GM13976 (cell line): ENCODE measurements at places on chromosomes 12 and 14.

GRCh38 chr12:14262771-14263511 is 102.5 kb upstream of the ATF7IP start:
- DNase-seq: no peak

- no peak for DNase-seq
These were observed 185.8 kb upstream of the RMST start for GRCh38 chr12:97276661-97277429.

- DNase-seq: no peak
These were observed 4.9 kb upstream of the KRT5 start for GRCh38 chr12:52524898-52525591.

DNA sequence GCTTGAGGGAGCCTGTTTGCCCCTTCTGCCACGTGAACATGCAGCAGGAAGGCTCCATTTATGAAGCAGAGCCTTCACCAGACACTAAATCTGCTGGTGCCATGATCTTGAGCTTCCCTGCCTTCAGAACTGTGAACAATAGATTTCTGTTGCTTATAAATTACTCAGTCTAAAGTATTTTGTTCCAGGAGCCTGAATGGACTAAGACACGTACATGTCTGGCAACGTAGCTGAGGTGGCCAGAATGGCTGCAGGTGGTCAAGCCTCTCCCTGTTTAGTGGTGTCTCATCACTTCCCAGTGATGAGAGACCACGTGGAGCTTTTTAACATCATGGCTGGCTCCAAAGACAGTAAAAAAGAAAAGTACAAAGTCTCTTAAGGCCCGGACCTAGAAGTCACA is 32.2 kb upstream of the SLC38A2 start:
- DNase-seq: no peak

GRCh38 chr14:103684471-103684870 is 30.8 kb downstream of the XRCC3 start:
- no peak for DNase-seq

GRCh38 chr14:51019089-51019488 is 74.8 kb upstream of the PYGL start:
- no peak for DNase-seq

DNA sequence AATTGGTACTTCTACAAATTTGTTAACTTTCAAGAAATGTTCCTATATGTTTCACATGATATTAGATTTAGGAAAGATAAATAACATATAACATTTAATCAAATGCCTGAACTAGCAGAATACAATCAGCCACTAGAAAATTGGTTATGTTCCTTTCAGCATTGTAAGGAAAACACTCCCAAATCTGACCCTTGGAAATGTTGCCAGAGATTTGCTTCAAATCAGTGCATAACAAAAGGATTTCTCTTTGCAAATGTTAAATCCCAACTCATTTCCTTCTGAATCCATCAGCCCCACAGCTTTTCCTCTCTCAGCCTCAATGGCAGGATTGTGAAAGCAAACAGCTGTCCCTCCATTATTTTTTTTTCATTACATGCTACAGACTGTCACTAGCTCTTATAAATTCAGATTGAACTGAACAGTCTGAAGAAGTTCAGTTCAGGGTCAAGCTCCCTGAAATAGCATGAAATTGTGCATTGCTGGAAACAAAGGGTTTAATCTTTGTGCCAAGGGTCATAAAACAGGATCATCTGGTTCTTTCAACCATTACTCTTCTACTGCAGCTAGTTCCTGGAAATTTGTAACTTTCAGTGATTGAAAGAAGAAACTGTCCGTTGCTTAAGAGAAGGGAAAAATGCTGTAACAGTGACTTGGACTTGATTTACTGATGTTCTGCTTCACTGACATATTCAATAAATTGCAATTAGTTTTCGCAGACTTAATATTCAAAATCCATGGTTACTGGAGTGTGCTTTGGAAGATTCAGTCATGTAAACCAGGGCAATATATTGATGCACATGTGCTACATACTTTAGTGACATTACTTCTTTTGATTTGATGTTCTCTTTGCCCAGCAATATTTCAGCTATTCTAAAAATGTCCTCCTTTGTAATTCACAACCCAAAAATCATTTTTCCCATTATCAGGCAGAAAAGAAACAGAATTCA is 246.4 kb downstream of the RPL10L start:
- DNase-seq: no peak

GRCh38 chr14:86990396-86990795 is 1002.6 kb downstream of the GALC start:
- DNase-seq: no peak

DNA sequence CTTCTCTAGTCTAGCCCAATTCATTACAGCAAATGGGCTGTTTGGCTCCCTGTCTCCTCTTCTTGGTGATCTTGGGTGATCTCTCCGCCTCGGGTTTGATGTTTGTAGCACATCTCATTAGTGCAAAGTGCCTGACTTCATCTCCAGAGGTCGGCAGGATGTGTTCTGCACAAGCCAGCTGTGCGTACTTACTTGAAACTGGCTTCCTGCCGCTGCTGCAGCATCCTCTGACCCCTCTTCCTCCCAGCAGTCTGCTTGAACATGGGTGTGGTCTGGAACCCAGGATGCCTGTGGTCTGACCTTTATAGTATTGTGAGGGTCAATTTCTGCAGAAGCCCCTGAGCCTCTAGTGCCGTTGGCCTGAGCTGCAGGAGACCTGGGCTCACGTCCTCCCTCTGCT is 99.2 kb downstream of the BEGAIN start:
- DNase-seq: no peak

GRCh38 chr14:24224618-24225071 is 7.5 kb downstream of the NEDD8 start:
- no peak for DNase-seq

- DNase-seq: no peak
These were observed 47.6 kb downstream of the PTPN21 start for GRCh38 chr14:88507208-88507607.

DNA sequence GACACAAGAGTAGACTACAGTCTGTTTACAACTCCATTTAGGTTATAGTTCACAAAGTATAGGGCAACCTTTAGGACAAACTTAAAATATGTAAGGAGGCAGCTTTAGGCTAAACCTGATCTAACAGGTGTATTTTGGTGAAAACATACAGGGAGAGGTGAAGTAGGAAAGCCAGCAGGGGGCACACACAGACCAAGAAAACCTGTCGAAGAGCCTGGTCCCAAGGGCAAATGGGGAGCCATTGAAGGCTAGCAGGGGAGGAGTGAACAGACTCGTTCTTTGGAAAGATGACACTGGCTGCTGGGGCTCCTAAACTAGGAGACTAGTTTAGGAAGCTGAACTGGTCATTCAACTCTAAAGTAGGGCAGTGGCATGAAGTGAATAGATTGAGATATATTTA is 138.8 kb upstream of the WSCD2 start:
- DNase-seq: peak; percentile 5

DNA sequence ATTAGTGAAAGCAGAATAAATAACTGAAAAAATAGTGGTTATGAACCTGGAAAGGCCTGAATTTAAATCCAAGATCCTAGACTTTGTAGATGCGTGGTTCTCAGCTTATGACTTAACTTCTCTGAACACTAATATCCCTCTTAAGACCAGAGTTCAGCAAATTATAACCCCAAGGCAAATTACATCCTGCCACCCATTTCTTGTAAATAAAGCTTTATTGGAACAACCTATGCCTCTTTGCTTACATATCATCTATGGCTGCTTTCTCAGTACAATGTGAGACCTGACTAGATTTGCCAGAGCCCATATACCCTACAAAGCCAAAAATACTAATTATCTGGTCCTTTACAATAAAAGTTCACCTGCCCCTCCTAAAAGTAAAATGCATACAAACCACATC is 199.1 kb downstream of the MED13L start:
- no peak for DNase-seq

- DNase-seq: no peak
These were observed 66.5 kb upstream of the GZMB start for GRCh38 chr14:24700511-24700910.

GRCh38 chr14:64855721-64856528 is 23.8 kb downstream of the SPTB start:
- DNase-seq: no peak

- no peak for DNase-seq
These were observed 34.9 kb downstream of the PDE3A start for GRCh38 chr12:20403230-20403629.

DNA sequence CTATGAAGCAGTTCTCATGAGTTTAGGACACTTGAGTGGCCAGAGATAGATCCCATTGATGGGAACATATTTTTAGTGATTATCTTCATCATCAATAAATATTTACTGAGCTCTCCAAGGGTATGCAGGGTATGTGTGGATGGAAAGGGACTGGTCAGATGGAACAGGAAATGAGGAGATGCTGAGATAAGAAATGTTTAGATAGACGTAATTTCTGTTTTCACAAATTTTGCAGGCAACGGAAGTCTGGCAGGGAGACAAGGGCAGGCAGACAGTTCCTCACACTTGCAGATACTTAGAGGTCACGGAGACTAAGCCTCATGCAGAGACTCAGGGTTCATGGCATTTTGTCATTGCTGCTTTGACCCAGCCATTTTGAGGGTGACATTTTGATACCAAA is 24.3 kb downstream of the BCL2L14 start:
- DNase-seq: no peak

DNA sequence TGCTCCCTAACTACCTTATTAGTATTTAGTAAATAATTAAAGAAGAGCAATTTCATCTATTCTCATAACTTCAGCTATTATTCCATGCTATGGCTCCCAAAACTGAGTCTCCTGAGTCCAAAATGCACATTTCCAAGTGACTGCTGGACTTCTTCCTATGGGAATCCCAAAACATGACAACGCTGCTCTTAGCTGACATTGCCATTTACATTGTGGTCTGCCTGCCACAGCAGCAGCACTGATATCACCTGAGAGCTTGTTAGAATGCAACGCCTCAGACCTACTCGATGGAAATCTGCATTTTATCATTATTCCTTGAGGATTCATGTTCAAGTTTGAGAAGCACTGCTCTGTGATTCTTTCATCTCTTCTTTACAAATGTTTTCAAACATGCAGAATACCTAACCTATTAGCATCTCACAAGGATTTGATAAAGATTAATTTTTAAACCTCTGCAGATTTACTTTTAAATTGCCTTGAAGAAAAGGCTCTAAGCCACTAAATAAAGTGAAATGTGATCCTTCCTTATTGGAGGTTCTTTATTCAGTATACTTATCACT is 77.7 kb downstream of the SEC23A start:
- DNase-seq: no peak

- peak; percentile 84 for DNase-seq
These were observed 11.0 kb upstream of the ANKLE2 start for GRCh38 chr12:132772606-132773005.

DNA sequence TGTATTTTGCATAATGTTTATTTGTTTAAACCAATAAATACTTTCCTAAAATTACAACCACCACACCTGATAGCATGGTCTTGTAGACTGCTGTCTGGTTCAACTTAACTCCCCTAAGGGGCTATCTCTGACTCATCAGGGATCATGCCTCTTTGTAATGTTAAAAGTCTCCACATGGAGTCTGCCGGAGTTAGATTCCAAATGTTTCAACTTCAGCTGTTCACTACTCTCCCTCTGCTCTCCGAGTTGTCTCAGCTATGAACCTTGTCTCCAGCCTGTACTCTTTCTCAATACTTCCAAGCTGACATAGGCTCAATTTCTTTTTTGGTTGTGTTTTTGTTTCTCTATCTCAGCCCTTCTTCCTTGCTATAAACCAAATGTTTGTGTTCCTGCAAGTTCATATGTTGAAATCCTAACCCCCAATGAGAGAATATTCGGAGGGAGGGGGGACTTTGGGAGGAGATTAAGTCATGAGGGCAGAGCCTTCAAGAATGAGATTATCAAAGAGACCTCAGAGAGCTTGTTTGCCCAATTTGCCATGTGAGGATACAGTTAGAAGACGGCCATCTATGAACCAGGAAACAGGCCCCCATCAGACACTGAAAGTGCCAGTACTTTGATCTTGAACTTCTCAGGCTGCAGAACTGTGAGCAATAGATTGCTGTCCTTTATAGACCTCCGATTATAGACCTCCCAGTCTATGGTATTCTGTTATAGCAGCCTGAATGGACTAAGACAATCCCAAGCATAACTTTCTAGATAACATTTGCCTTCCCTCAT is 858.2 kb downstream of the VRK1 start:
- no peak for DNase-seq

DNA sequence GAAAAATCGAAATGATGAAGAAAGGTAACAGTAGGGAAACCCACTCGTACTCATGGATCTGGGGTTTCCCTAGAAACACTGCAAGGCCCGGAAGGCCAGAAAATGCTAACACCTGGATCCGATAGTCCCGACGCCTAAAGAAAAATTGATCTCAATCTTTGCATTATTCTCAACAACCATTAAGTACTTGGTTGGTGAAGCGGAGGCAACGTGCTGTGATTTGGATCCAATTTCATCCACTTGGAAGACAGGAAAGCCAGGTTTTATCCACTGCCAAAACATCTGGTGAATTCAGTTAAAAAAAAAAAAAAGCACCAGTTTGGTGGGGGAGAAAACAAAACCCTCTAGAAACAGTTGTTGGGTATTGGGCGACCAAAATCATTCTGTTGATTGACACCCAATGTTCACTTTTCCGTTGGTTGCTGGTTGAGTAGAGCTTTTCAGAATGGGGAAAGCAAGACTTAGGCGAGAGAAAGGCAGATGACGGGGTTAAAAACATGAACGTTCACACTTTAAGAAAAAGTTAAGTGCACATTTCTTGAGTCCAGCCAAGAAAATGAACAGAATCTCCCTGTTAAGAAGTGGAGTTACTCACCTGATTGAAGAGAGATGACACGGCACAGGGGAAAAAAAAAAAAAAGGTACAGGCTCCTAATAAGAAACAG is 41.9 kb upstream of the MED13L start:
- DNase-seq: no peak

GRCh38 chr14:100589071-100589759 is 2.0 kb upstream of the BEGAIN start:
- no peak for DNase-seq

GRCh38 chr14:99916091-99916383 is 122.8 kb downstream of the EML1 start:
- no peak for DNase-seq

GRCh38 chr14:105853089-105853906 is 326.9 kb downstream of the TMEM121 start:
- no peak for DNase-seq

DNA sequence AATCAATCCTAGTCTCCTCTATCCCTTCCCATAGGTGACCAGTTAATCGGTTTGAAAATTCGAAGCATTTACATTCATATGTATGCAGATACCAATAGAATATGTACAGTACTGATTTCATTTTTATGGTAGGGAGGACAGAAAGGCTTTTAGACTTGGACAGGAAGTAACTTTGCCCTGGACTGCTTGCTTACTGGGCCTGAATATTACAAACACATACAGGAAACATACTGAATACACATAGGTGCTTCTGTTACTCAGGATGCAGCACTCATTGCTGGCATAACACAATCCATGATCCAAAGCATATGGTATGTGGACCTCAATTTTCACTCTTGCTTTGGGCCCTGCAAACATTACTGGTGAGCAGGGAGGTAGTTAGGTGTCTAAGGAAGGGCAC is 71.1 kb downstream of the CATSPERB start:
- no peak for DNase-seq

DNA sequence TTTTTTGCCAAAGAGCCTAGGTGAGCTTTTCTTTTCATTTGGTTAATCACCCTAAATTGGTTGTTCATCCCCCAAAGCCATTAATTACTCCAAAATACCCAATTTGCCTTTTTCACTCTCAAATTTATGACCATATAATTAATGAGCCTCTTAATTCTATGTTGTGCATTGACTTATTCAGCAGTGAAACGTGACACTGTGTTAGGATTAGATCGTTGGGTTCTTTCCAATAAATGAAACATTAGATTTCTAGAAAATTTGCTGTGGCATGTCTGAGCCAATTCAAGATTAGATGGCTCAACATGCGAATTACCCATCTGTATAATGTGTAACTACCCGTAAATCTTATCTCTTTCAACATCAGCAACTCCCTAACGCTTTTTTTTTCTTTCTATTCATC is 273.4 kb downstream of the BMP4 start:
- no peak for DNase-seq
